ENCODE measurements at places on chromosomes 3 and 15.

DNA sequence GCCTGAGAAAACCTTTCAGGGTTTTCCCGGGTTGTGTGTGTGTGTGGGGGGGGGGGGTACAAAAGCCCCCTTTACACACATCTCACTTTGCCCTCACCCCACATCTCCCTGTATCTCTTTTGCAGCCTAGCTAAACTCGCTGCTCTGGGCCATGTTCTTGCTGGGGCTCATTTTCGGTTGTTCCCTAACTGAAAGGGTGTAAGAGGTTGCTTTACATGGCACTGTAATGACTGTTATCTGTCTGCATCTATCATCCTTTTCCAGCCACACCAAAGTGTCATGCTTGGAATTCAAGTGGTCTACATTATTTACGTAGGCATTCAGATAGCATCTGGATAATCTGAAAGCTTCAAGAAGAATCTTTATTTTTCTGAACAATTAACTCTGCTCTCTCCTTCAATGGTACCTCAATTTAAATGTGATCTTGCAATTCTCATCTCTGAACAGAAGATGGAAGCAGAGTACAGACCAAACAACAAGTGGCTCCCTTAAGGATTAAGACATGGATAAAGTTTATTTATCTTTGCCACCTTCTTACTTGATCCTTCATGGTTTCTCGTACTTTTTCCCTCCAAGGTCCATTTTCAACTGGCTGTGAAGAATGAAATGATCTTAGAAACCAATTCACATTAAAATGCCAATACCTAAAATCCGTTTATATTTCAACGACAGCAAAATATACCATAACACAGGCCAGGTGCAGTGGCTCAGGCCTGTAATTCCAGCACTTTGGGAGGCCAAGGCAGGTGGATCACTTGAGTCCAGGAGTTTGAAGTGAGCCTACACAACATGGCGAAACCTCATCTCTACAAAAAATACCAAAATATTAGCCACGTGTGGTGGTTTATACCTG lies 34.9 kb downstream of the DCLK3 start:
- H3K27ac ChIP-seq: no peak overlapping the region
- no peaks in the 10 kb centered on the region for H3K36me3 ChIP-seq
- H3K4me3 ChIP-seq: no peak overlapping the region
- no peaks in the 10 kb centered on the region for H3K4me1 ChIP-seq
- H3K27me3 ChIP-seq: no peaks in the 10 kb centered on the region
- DNase-seq: peak; percentile 48

DNA sequence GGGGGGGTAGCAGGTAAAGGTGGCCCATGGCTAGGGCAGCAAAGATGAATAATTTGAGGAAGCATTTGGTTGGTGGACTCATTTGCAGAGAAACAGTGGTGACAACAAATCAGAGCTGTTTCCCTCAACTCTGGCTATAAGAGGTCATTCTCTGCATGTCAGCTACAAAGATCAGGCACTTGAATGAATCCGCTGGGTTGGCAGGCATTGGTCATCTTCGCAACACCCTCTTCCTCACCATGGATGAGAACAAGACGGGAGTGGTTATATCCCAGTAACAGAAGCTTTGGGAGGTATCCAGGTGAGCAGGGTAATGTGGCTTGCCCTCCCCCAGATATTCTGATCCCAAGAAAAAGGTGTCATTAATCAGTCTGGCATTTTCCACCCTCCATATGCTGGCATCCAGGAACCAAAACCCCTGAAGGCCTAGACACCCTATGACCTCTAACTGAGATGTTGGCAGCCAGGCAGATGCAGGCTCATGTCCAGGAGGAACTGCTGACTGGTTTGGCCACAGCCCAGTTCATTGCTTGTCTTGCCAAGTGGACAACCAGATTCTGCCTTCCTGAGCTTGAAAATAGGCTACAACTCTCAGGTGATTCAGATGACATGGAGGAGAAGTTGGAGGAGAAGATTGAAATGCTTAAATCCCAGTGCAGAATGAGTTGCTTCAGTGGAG lies 108.9 kb upstream of the TRIM42 start:
- no peaks in the 10 kb centered on the region for H3K4me1 ChIP-seq
- H3K36me3 ChIP-seq: no peaks in the 10 kb centered on the region
- H3K27ac ChIP-seq: no peak overlapping the region
- no peak for DNase-seq
- no peak overlapping the region for H3K4me3 ChIP-seq

DNA sequence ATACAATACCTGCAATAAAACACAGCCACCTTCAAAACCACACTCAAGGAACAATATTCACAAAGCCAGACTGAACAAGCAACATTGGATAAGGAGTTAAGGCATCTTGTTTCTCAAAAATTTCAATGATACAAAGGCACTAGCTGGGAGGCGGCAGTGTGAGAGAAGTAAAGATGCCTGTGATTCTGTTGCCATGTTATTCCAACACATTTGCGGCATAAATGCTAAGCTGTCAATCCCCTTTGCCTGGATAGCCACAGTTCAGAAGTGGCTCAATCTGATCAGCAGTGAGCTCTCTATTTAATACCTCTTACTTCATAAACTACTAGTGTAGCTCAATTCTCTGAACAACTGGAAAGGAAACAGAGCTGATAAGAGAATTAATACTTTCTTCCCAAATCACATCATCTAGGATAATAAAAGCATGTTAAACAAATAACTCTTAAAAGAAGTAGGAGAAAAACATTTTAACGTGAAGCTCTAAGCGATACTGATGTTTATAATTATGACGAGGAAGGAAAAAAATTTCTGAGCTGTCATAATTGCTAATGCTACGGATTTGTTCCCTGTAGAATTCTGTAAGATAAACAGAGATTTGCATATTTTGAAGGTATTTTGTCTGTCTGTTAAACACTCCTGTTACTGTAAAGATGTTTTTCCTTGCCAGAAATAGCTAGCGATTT lies 358.4 kb downstream of the FOXP1 start:
- no peaks in the 10 kb centered on the region for H3K36me3 ChIP-seq
- no peaks in the 10 kb centered on the region for H3K27me3 ChIP-seq
- H3K27ac ChIP-seq: peak overlapping the region; percentile 21
- no peak for DNase-seq

DNA sequence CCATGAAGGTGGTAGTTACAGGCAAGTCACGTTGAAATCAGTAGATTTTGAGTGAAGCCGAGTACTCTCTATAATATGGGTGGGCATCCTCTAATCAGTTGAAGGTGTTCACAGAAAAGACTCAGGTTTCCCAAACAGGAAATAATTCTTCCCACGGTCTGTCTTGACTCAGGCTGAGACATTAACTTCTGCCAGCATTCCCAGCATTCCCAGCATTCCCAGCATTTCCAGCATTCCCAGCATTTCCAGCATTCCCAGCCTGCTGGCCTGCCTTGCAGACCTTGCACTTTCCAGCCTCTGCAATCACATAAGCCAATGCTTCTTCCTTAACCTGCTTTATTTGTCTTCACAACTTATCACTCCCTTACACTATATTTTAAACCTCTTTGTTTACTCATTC lies 542.3 kb upstream of the ROBO2 start:
- H3K27ac ChIP-seq: no peak overlapping the region
- H3K36me3 ChIP-seq: no peaks in the 10 kb centered on the region
- no peaks in the 10 kb centered on the region for H3K4me1 ChIP-seq
- DNase-seq: no peak

DNA sequence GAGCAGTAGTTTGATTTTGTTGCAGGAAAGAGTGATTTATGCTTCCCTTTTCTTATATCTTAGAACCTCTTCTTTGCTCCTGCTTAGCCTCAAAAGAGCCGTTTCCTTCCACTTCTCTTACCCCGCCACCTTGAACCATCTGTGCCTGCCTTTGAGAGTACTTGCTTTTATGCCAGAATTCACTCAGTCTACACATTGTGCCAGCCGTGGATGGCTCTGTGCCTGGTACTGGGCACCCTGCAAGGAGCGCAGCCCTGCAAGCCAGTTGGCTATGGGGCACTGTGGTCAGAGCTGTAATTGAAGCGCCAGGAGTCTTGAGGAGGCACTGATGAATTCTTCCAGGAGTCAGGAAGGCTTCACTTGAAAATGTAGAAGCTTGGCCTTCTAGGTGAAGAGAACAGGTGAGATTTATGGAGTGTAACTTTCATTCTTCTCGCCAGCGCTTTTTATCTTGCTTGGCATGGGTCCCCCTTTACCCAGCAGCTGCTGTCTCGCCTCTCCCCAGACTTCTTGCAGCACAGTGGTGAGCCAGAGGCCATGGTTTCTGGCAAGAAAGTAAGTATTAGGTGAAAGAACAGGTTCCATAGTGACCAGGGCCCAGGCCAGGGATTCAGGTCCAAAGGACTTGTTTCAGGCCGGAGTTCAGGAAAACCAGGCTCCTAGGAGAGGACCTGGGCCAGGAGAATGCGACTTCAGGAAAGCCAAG lies 4.9 kb downstream of the TMED3 start:
- H3K27me3 ChIP-seq: no peaks in the 10 kb centered on the region
- H3K27ac ChIP-seq: no peak overlapping the region
- no peaks in the 10 kb centered on the region for H3K4me1 ChIP-seq
- no peak overlapping the region for H3K4me3 ChIP-seq
- H3K36me3 ChIP-seq: peaks cover 72% of the 10 kb centered on the region

DNA sequence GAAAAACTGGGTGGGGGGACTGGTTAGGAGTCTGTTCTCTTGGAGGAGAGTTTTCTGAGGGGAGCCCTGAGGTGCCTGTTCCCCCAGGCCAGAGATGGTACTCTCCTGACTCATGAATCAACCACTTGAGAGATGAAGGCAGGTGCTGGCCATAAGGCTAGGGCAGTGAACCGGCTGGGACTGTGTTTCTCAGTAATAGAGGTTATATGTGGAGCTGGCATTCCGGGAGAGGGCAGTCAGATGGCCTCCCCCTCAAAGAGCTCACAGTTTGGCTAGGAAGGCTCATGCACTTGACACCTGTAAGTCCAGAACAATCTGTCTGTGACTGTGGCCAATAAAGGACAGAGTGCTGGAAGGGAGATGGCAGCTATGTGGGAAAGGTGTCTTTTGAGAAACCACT lies 10.0 kb upstream of the SCN10A start:
- H3K4me3 ChIP-seq: no peak overlapping the region
- H3K4me1 ChIP-seq: no peaks in the 10 kb centered on the region
- no peaks in the 10 kb centered on the region for H3K36me3 ChIP-seq
- H3K27me3 ChIP-seq: no peaks in the 10 kb centered on the region

- no peaks in the 10 kb centered on the region for H3K36me3 ChIP-seq
- H3K4me3 ChIP-seq: no peak overlapping the region
- H3K27ac ChIP-seq: no peak overlapping the region
- H3K4me1 ChIP-seq: peaks cover 15% of the 10 kb centered on the region
These were observed 313.4 kb upstream of the RASGRP1 start for GRCh38 chr15:38878026-38878425.

- no peak overlapping the region for H3K4me3 ChIP-seq
- H3K36me3 ChIP-seq: no peaks in the 10 kb centered on the region
- H3K27ac ChIP-seq: no peak overlapping the region
- H3K27me3 ChIP-seq: no peaks in the 10 kb centered on the region
- H3K4me1 ChIP-seq: peaks cover 44% of the 10 kb centered on the region
These were observed 8.2 kb downstream of the TMOD2 start for GRCh38 chr15:51759557-51760070.

GRCh38 chr3:191873736-191874135 lies 412.8 kb downstream of the PYDC2 start:
- no peak for DNase-seq
- H3K27me3 ChIP-seq: no peaks in the 10 kb centered on the region
- no peak overlapping the region for H3K27ac ChIP-seq
- no peaks in the 10 kb centered on the region for H3K4me1 ChIP-seq
- no peaks in the 10 kb centered on the region for H3K36me3 ChIP-seq

DNA sequence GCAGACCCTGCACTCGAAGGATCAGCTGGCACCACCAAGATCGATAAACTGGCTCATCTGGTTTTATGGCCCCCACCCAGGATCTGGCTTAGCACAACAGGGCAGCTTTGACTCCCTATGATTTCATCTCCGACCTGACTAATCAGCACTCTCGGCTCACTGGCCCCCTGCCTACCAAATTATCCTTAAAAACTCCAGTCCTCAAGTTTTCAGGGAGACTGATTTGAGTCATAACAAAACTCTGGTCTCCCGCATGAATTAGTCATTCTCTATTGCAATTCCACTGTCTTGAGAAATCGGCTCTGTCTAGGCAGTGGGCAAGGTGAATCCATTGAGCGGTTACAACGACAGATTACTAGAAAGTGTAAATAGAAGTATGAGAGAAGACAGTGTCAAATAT lies 521.9 kb upstream of the RGMA start:
- no peaks in the 10 kb centered on the region for H3K36me3 ChIP-seq
- DNase-seq: no peak
- no peaks in the 10 kb centered on the region for H3K4me1 ChIP-seq
- no peaks in the 10 kb centered on the region for H3K27me3 ChIP-seq
- no peak overlapping the region for H3K4me3 ChIP-seq
- no peak overlapping the region for H3K27ac ChIP-seq

DNA sequence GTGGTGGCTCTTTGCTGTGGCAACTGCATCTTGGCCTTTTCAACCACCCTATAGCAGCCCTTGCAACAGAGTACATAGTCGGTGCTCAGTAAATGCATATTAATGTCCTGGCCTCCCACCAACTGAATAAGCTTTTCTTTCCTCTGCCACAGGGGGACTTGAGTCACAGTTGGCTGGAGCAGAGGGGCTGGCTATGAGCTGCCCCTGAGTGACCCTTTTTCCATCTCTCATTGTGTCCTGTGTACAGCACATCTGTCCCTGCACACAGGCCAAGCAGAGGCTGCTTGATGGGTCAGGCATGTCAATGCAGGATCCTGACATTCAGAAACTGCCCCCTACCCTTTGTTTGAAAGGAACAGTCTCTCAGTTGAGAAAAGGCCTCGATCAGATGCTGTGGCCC lies 22.4 kb downstream of the SPSB4 start:
- DNase-seq: no peak
- no peaks in the 10 kb centered on the region for H3K27me3 ChIP-seq
- no peaks in the 10 kb centered on the region for H3K36me3 ChIP-seq
- H3K27ac ChIP-seq: no peak overlapping the region
- no peak overlapping the region for H3K4me3 ChIP-seq

DNA sequence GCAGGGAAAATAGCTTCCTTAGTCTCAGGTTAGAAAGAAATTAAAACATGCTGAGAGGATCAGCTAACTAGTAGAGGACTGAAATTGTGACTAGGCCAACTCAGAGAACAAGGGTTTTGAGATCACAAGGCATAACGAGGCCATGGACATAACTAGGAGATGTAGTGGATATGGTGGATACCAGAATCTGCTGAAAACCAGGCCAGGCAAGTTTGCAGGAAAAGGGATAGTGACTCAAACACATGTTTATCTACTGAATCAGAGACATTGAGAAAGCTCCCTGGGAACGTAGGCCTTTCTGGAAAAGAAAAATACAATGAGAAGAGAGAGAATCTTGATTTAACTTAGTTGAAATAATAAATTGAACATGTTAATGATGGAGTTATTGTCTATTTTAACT lies 326.5 kb upstream of the GBE1 start:
- no peak for DNase-seq
- no peak overlapping the region for H3K4me3 ChIP-seq
- no peaks in the 10 kb centered on the region for H3K4me1 ChIP-seq
- no peaks in the 10 kb centered on the region for H3K36me3 ChIP-seq
- no peak overlapping the region for H3K27ac ChIP-seq
- H3K27me3 ChIP-seq: no peaks in the 10 kb centered on the region

DNA sequence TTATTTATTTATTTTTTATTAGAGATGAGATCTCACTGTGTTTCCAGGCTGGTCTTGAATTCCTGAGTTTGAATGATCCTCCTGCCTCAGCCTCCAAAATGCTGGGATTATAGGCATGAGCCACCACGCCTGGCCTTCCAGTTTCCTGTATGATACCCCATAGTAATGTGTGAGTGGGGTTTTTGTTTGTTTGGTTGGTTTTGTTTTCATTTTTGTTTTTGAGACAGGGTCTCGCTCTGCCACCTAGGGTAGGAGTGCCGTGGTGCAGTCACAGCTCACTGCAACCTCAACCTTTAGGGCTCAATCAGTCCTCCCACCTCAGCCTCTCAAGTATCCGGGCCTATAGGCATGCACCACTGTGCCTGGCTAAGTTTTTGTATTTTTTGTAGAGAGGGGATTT lies 30.9 kb downstream of the GOLM2 start:
- no peaks in the 10 kb centered on the region for H3K27me3 ChIP-seq
- H3K4me1 ChIP-seq: peaks cover 3% of the 10 kb centered on the region
- DNase-seq: no peak
- no peak overlapping the region for H3K4me3 ChIP-seq

Measured in left lung (tissue), 14 donors.